Natural killer cell (primary cell): ENCODE measurements at places on chromosomes 12 and 14. TPM values are rescaled to one million over a fixed set of nuclear protein-coding genes. Genes with fewer than 3 reads are reported as not detected.
A peak's percentile ranks its signal among the peaks of the same experiment; 100 is the strongest.

DNA sequence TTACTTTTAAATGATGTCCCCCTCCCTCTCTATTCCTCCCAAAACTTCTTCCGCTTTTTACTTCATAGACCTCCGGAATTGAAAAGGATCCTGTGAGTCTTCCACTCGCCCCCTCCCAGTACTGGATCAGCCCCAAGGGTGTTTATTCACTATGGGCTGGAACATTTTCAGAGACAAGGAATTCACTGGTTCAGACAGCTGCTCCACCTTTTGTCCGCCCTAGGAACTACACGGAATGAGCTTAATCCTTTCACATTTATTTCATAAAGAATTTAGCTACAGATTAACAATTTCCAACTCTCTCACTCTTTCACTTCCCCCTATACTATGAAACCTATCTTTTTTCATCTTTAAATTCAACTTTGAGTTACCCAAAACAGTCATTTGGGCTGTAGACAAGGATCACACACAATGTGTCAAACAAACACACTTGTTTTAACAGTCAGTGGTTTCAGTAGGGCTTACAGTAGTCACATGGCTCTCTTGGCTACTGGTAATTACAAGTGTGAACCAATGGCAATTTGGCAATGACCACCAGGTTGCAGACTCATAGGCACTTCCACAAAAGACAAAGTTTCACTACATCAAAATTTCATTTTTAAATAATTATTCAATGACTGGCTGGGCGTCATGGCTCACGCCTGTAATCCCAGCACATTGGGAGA lies 20.6 kb downstream of the CNIH1 start:
- no peak for DNase-seq

DNA sequence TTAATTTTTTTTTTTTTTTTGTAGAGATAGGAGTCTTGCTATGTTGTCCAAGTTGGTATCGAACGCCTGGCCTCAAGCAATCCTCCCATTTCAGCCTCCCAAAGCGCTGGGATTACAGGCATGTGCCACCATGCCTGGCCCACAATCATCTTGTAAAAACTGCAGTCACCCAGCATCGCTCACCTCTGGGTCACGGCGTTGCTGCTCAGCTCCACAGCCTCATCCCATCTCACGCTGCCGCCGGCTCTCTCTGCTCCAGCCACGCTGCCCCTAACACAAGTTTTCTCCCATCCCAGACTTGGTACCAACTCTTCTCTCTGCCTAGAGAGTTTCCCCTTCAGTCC lies 69.2 kb downstream of the MAP1LC3B2 start:
- DNase-seq = no peak

DNA sequence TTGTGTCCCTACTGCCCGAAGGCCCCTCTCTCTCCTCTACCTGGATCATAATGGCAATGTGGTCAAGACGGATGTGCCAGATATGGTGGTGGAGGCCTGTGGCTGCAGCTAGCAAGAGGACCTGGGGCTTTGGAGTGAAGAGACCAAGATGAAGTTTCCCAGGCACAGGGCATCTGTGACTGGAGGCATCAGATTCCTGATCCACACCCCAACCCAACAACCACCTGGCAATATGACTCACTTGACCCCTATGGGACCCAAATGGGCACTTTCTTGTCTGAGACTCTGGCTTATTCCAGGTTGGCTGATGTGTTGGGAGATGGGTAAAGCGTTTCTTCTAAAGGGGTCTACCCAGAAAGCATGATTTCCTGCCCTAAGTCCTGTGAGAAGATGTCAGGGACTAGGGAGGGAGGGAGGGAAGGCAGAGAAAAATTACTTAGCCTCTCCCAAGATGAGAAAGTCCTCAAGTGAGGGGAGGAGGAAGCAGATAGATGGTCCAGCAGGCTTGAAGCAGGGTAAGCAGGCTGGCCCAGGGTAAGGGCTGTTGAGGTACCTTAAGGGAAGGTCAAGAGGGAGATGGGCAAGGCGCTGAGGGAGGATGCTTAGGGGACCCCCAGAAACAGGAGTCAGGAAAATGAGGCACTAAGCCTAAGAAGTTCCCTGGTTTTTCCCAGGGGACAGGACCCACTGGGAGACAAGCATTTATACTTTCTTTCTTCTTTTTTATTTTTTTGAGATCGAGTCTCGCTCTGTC lies 1.8 kb downstream of the INHBE start:
- peak; percentile 4 for DNase-seq

GRCh38 chr12:94714378-94715114 lies 64.2 kb upstream of the TMCC3 start:
- DNase-seq = no peak

DNA sequence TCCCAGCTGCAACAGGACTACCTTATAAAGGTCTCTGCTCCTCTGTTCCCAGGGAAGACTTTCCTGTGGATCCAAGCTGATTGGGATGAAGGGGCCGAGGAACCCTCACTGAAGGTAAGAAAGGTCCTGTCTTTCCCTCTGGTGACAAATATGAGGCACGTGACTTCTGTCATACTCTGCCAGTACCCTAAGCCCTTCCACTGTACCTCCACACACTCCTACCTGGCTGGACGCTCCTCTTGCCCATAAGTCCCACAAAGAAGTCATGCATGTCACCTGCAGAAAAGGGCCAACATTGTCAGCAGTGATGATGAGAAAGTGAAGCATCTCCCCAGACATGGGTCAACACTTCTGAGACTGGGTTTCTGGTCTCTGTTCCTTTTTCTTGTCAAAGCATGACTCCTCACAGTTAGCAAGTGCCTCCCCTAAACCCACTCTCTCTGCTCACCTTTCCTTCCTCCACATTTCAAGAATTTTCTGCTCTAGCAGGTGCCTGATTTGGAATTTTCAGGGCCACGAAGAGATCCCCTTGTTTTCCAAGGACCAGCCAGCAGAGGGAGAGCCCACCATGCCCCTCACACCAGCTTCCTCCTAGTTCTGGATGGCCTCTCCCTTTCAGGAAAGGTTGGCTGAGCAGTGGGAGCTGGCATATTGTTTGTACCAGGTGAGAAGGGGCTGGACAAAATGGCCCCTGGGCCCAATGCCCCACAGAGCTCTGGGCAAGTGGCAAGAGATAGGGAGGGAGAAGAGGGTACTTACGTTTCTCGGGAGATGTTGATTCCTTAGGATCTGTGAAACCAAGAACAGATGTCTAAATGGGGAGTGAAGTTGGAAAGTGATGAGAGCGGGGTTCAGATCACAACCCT lies 3.5 kb downstream of the TAC3 start:
- DNase-seq = no peak

KRT71 gene
- not detected for total RNA-seq

ASCL1 gene
- not detected for total RNA-seq

MSRB3 gene
- total RNA-seq = 3.4 TPM

DHRS4L2 gene
- 12.4 TPM for total RNA-seq

TC2N gene
- total RNA-seq = 83.1 TPM
